ENCODE measurements at places on chromosomes 2 and 18.

GRCh38 chr18:43692099-43692690 is 414.9 kb upstream of the SYT4 start:
- no peak for DNase-seq

- DNase-seq: no peak
Measured at GRCh38 chr2:111653103-111653624, 230.8 kb downstream of the ANAPC1 start.

DNA sequence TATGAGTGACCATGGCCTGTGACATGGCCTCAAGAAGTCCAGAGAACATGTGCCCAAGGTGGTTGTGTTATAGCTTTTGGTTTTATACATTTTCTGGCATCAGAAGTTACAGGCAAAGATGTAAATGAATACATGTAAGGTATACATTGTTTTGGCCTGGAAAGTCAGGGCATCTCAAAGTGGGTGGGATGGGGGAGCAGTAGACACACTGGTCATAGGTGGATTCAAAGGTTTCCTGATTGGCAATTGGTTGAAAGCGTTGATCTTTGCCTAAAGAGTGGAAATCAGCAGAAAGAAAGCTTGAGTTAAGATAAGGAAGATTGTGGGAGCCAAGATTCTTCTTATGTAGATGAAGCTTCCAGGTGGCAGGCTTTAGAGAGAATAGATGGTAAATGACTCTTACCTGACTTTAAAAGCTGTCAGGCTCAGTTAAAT is 62.1 kb upstream of the DYNAP start:
- DNase-seq: no peak

DNA sequence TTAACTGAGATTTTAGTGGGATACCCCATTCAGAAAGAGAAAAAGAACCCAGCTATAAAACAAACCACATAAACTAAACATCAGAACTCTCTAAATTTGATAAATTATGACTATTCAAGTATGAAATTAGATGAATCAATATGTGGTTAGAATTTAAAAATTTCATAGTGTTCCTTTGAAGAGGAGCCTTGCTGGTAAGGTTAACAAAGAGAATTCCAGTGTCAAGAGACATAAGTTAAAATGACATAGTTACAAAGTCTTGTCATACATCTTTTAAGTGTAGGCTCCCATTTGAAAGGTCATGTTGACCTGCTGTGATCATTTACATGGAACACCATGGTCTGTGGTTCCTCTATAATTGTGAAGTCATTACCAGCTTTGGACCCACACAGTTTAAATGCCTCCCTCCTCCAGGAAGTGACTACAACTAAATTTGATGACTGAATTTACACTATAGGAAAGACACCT is 231.6 kb upstream of the ETAA1 start:
- DNase-seq: no peak

DNA sequence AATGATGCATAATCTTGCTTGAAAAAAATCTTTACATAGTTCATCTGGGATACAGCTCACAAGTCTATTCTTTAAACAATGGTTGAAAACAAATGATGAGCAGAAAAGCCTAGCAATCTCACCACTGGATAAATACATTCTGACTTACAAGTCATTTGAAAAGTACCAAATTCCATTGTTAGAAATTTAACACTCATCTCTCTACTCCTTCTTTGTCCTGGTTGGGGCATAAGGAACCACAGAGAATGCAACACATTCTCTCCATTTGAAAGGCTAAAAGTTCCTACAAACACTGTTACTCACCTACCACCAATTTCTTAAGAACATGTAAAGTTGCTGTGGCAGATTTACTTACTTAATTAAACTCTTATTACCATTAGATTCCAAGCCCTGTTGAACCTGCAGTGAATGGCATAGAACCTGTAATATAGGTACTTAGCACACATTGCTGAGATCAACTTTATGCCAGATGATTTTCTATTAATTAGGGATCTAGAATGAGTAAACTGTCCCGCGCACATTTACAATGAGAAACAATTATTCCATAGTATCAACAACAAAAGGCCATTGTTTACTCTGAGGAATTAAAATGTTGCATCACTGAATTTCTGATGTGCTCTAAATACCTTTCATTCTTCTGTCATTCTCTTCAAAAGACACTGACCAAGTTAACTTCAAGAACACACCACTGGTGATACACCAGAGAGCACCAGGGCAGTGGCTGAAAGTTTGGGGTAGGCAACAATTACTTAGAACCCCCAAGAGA is 69.6 kb downstream of the CABYR start:
- DNase-seq: no peak

DNA sequence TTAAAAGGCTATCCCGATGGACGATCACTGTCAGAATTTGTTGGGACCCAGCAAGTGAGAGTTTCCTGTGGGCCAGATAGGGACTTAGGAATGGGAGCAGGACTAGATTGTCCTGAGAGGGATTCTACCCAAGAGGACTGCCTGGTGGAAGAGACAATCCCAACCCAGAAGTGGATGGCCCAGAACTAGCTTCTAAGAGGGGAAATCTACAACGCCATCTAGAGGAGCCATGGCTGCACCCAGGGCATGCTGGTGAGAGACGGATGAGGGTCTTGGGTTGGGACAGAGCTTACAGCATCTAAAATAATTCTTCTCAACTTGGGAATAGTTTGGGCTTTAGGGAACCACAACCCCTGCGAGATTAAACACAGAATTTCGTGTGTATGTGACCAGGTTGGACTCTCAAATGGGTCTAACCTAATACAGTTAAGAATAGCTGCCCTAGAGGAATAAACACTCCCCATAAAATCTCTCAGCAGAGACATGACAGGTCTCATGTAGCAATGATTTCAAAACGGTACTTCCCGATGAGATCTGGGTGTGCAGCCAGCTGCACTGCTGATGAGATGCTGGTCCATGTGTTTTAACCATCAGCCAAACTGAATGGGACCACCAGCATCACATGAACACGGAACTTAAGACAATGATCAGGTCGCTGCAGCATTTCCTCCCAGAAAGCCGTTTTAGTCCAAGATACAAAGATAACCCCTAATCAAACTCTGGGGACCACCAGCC is 50.8 kb downstream of the CCBE1 start:
- DNase-seq: no peak

DNA sequence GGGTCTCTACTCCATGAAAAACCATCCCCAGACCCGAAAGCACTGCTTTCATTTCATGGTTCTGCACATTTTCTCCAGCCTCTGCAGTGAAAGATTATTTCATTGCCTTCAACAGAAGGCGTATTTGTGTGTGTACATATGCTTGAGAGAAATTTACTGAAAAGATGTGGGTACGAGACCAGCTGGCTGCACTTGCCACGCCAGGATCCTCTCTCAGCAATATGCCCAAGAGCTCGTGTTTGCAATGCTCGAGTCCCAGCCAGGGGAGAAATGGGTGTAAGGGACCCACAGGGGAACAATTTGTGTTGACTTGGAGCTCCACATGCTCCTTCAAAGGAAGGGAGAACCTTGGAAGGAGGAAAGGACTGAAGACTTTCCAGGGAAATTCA is 37.3 kb downstream of the TMEM177 start:
- no peak for DNase-seq

DNA sequence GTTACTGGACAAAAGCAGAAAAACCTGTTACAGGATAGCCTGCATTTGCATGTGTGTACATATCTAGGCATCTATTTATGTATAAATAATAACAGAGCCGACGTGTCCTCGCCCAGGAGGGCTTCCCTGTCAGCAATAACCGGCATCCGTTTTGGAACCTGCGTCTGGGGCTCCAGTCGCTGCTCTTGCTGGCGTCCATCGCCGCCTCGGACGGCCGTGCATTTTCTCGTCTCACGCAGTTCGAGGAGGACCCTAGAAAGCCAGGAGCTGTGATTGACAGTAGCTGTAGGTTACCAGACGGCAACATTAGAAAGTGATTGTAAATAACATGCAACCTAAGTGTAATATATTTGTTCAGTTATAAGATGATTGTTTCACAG is 132.6 kb downstream of the NFATC1 start:
- DNase-seq: no peak

GRCh38 chr18:23943903-23944624 is 70.5 kb upstream of the TTC39C start:
- DNase-seq: no peak

DNA sequence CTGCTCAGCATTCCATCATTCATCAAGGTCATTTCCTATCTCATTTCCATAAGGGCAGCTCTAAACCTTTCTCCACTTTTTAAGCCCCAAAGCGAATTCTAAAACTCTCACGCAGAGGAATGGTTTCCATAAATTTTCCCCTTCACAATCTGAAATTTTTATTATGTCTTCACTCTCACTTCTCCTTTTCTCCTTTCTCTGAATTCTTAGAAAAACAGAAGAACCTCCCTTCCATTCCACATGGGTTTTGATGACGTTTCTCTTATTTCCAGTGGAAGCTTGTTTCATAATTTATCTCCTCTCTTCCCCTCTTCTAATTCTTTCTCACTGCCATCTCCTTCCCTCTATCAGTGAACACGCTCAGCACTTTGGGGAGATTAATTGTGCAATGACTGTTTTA is 97.3 kb downstream of the SPATS2L start:
- no peak for DNase-seq

- no peak for DNase-seq
Measured at GRCh38 chr2:48232351-48232750, 297.6 kb upstream of the STON1 start.

DNA sequence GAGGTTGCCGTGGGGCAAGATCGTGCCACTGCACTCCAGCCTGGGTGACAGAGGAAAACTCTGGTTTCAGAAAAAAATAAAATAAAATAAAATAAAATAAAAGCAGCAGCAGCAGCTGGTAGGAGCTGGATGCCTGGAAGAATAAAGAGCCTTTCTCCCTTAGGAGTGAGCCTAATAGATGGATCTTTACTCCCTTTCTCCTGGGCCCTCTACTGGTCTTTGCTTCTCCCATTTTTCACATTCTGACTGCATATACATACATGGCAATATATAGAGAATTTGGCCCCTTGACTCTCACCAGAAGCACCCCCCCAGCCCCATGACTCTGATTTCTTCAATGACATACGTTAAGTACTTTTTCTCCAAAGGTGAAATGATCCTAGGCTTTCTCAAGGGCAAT is 9.8 kb upstream of the MALT1 start:
- DNase-seq: no peak

- DNase-seq: no peak
Measured at GRCh38 chr18:45839414-45840395, 14.2 kb downstream of the SIGLEC15 start.

GRCh38 chr18:57569133-57569532 is 17.4 kb downstream of the FECH start:
- no peak for DNase-seq

- no peak for DNase-seq
Measured at GRCh38 chr2:240300840-240301239, 134.6 kb upstream of the GPC1 start.

GRCh38 chr2:64283641-64284361 is 139.6 kb upstream of the PELI1 start:
- peak; percentile 52 for DNase-seq

DNA sequence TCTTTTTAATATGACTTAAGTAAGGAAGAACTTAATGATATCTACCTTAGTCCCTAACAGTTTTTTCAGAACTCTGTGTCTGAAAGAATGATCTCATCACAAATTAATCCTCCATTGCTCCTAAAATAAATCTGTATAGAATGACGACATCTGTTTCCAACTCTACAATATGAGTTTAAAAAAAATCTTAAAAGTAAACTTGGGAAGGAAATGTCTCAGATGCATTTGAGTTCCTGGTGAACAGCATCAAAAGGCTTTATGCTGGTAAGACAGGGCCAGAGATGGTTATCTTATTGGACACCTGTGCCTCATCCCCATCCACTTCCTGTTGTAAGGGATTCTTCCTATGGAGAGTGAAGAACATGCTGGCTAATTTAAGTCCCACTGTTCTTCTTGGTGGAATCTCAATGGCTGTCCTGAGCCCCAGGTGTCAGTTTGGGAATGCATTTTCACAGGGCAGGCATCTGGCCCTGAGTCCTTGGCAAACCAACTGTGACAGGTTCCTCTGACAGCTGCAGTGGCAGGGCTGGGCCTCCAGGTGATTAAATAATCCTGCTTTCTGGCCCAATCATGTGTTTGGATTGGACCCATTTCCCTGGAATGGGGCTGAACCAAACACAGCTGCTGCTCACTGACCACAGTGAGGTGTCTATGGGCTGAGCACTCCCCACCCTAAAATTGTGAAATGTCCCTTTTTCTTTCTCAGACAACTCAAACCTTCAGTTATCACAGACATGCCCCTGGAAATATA is 12.9 kb upstream of the NCKAP5 start:
- no peak for DNase-seq

DNA sequence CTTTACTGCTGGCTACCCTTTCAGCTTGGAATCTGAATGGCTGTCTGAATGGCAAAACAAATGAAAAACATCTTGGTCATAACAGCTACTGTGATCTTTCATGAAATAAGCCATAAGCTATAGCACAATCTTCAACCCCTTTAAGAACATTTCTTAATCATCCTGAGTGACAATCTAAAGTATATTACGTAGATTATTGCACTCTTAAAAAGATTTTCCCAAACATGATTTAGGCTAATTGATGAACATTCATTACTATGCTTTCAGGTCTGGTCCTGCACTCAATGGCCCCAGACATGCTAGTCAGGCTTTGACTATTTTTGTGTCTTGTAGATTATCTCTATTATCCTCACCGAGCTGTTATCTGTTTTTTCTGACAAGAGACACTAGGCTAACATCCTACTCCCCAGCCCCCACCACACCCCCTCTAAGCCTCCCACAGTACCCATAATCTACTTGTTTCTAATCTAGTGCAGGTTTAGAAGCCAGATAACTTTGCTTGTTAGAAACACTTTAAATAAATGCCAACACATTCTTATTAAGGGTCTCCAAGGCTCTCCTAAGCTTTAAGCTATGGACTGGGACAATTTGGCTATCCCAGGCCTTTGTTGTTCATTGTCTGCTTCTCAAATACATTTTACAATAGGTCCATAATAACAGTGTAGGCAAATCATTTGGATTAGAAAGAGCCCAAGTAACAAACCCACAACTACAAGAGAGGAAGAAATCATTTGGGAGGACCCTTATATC is 4.2 kb downstream of the SMAD2 start:
- no peak for DNase-seq

DNA sequence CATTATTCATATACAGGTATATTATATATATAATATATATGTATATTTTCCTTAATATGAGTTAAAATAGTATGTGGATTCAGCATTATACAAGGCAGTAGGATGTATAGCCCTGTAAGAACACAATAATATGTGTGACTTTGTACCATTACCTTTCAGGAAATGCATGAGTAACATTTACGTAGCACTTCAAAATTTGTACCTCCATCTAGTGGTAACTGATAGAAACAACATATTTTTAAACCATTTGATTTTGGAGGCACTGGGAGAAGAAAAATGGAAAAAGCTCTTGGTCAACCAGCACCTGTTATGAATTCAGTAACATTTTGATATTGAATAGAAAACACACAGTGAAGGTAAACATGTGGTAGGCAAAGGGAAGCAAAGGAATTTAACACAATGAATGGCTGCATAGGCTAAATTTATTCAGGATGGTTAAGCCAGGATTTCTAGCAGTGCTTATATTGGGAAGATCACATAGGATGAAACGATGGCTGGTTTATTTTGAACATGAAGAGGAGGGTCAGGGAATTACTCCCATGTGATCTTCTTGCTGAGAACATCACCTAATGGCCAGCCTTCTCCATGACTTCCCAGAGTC is 565.5 kb downstream of the CCDC85A start:
- no peak for DNase-seq

GRCh38 chr2:176892676-176893226 is 319.8 kb upstream of the HNRNPA3 start:
- no peak for DNase-seq

Measured in CD4-positive, alpha-beta T cell treated with Interleukin-4 for 4 hours (primary cell).